ENCODE measurements at places on chromosomes 12 and 14.
A peak's percentile ranks its signal among the peaks of the same experiment; 100 is the strongest.

GRCh38 chr12:66141299-66141698 lies 10.7 kb upstream of the LLPH start:
- DNase-seq, result no peak

- no peak for DNase-seq
These were observed 109.6 kb downstream of the BCAT1 start for GRCh38 chr12:24839268-24839791.

DNA sequence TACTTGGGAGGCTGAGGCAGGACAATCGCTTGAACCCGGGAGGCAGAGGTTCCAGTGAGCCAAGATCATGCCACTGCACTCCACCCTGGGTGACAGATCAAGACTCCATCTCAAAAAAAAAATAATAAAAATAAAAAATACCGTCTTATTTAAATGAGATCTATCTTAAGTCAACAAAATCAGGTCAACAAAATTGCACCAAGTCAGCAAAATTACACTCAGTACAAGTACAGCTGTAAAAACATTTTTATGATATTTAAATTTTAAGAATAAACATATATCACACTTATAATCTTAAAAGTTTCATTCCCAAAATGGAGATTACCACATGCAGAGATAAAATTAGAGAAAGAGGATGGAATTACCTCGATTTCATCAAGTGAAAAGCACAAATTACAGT lies 33.2 kb downstream of the HECTD1 start:
- no peak for DNase-seq

DNA sequence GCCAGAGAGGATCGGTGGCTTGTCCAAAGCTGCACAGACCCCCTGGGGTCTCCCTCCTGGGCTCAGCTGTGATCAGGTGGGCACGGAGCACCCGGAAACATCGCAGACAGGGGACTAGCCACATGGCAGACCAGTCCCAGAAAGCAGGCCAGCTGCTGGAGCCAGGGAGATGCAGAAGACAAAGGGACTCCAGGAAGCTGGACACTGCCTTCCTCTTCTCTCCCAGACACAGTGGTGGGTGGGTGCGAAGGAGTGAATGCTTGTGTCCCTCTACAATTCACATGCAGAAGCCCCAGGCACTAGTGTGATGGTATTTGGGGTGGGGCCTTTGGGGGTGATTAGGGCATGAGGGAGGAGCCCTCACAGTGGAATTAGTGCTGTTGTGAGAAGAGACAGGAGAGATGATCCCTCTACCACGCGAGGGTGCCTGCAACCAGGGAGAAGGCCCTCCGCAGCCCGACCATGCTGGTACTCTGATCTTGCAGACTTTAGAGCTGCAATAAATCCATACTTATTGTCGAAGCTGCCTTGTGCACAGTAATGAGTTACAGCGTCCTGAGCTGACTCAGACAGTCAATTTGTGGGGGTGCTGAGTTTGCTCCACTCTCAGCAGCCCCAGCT lies 95.2 kb downstream of the CALM1 start:
- DNase-seq, result no peak

- peak; percentile 15 for DNase-seq
These were observed 109.9 kb downstream of the NCOR2 start for GRCh38 chr12:124457287-124458219.

- no peak for DNase-seq
These were observed 234.8 kb upstream of the TMPO start for GRCh38 chr12:98280621-98281020.

DNA sequence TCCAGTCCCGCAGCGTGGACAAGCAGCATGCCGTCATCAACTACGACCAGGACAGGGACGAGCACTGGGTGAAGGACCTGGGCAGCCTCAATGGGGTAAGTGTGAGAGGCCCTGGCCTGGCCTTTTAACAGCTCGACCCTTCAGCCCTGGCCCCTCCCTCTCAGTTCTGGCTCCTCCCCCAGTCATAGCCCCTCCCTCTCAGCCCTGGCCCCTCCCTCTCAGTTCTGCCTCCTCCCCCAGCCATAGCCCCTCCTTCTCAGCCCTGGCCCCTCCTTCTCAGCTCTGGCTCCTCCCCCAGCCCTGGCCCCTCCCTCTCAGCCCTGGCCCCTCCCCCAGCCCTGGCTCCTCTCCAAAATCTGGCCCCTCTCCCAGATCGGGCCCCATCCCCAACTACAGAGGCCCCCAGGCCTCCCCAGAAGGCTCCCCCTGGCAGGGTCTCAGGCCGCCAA lies 11.2 kb downstream of the CEP170B start:
- peak; percentile 34 for DNase-seq

DNA sequence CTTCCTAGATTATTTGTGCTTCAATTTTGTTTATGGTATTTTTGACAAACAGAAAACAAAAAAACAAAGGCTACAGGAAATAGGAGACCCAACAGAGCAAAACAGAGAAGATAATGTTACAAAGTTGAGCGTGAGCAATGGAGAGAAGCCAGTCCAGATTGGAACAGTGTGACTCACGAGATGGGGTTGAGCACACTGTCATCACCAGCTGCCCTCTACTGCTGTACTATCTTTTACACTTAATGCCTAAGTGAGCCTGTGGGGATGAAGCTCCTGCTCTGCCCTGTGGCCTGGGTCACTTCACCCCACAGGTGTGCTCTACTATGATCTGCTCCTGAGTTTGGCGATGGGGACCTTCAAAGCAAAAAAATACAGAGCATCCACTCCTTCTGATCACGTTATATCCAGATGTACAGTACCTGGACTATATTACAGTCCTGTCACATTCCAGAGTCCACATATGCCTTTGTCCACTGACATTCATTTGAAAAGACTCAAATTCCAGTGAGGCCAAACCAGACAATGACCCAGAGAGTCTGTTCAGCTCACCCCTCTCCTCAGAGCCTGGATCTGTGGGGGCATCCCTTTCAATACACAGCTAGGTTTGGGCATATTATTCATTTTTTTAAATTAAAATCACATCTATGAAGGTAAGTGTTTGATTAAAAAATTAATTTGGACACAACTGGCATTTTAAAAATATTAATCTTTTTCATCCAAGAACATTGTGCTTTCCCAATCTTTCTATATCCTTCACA lies 4.4 kb downstream of the IPO8 start:
- no peak for DNase-seq

DNA sequence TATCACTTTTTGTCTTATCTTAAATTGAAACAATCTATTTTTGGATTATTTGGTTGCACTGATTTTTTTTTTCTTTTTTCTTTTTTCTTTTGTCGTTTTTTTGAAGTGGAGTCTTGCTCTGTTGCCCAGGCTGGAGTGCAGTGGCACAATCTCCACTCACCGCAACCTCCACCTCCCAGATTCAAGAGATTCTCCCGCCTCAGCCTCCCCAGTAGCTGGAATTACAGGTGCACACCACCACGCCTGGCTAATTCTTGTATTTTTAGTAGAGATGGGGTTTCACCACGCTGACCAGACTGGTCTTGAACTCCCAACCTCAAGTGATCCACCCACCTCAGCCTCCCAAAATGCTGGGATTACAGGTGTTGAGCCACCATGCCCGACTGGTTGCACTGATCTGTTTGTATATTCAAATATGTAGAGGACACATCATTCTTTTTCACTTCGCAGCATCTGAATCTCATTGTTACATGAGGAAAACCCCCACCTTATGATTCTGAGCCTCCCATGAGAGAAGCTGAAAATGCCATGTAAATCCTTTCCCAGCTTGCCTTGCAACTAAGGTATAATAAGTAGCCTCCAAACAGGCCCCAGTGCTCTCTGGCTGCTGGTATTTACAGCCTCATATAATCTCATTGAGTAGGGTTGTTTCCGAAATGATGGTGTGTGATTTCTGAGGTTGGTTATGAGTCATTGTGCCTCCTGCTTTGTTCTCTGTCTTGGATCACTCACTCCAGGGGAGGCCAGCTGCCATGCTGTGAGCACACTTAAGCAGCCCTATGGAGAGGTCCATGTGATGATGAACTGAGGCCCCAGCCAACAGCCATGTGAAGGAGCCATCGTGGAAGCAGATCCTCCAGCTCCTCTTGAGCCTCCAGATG lies 5.2 kb upstream of the HSP90B1 start:
- no peak for DNase-seq

GRCh38 chr14:93926245-93926872 lies 785 bp upstream of the FAM181A start:
- no peak for DNase-seq

DNA sequence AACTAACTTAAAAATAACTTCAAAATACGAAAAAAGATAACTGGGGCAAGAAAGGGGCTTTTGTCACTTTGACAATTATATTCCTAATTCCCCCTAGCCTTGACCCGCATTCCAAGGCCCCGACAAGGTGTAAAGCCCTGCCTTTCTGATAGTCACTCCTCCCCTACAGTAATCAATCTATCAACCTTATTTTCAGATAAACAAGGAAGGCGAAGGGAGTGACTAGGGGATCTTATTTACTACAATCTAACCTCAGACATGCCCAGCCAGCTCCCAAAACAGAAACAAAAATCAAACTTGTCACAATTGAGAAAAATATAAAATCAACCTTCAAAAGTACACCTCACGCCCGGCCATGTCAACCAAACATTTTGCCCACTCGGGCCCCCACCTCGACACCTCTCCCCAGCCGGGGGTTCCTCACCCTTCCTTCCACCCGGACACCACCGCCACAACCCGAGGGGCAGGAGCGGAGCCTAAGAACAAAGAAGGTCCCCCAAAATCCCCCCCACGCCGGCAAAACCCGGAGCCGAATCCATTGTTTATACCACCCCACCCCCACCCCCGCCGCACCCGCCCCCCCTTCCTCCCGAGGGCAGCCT lies 562 bp downstream of the ZFYVE1 start:
- no peak for DNase-seq

DNA sequence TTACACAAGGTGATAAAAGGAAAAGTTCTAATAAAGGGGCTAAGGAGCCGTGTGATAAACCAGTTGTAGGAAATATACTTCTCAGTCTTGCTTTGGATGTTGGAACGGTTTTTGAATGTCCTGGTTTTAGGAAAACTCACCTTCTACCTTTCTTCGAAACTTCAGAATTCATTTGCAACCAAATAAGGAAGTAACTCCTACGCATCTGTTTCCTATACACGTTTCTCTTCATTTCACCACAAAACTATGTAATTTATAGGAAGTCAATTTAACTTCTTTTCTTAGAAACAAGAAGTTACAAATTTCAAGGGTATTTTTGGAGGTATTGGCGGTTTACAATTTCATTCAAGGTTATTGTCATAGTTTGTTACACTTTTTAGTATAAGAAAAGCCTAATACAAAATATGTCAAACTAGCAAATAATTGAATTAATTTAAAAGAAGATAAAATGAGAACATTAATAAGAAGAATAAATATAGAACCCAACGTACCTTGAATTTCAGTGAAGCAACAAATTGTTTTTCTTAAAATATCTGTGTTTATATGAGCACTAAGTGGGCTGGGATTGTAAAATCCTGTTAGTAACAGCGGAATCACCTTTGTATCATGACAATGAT lies 33.2 kb upstream of the CD69 start:
- DNase-seq, result no peak

All from activated CD4-positive, CD25-positive, alpha-beta regulatory T cell (primary cell).